Fibroblast of the aortic adventitia (primary cell): ENCODE measurements at places on chromosomes 2 and 18. TPM values are rescaled to one million over a fixed set of nuclear protein-coding genes. Genes with fewer than 3 reads are reported as not detected.

GRCh38 chr18:8869696-8870095 lies 164.3 kb downstream of the MTCL1 start:
- no peak for DNase-seq

Gene DSG1
- not detected in 2 replicates for total RNA-seq

DNA sequence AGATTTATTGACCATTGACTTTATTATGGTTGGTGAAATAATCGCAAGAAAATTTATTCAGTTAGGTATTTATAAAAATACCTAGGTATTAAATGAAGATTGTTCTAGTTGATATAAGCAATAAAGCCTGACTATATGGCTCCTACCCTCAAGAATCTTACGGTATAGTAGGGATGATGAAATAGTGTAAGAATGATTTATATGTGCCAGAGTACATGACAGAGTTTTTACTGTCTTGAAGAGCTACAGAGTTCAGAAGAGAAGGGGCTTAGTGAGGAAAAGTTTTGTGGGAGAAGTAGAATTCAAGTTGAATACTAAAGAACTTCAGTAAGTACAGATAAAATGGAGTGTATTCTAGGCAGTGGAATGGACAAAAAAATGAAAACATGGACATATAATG lies 9.7 kb downstream of the CREB1 start:
- no peak for DNase-seq

Gene MGAT5
- total RNA-seq = 15.8 and 46.5 TPM in 2 replicates

Gene RAPH1
- 16.5 and 18.8 TPM in 2 replicates for total RNA-seq

Gene PARD6G
- total RNA-seq = 0.54 and 2.5 TPM in 2 replicates

- DNase-seq = no peak
Observed at GRCh38 chr18:6580401-6580800, 149.1 kb upstream of the ARHGAP28 start.

Gene FRZB
- total RNA-seq = 0.08 and 0.18 TPM in 2 replicates

- no peak for DNase-seq
Observed at GRCh38 chr2:218811382-218811781, 20.2 kb downstream of the PRKAG3 start.

- peak; percentile 61 for DNase-seq
Observed at GRCh38 chr2:241339839-241340630, 16.1 kb upstream of the FARP2 start.
